ENCODE measurements at places on chromosomes 1 and 21.

- no peak for DNase-seq
Measured at GRCh38 chr1:69567652-69568420, at the start of gene LRRC7. Gene LRRC7 (plus strand): TSS chr1:69567922. CDS start chr1:69568640, 718 bp downstream.

GRCh38 chr1:40921522-40921921 is 58.0 kb upstream of the CTPS1 start:
- DNase-seq: no peak

DNA sequence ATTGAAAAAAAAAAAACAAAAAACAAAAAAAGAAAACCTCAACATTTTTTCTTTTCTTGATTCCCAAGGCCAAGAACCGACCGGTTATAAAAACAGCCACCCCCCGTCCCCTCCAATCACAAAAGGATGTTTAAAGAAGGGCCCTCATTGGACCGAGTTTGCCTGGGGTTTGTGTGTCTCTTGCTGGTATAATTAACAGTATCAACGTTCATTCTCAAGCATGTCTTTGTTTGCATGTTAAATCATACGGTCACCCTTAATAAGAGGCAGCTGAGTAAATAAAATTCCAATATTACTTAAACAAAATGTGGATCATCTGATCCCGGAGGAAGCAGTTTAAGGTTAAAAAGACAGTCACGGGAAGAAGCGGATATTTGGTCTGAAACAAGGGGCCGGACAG is 201.1 kb downstream of the PRDM2 start:
- DNase-seq: no peak

GRCh38 chr1:119367432-119368124 is 1.0 kb upstream of the HAO2 start:
- no peak for DNase-seq

DNA sequence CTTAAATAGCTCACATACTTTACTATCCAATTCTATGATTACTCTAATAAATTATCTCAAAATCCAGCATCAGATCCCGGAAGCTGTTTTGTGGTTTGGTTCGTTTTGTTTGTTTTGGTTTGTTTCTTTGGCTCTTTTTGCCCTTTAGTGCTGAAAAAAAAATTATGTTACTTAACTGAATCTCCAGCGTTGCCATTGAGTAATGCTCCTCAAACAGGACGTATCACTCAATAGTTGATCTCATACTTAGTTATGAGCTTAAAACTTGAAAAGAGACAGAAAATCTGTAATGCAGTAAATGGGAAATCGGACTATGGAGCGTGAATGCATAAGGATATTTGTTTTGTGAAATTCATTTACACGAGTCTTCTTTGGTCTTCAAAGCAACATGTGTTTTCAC is 533.8 kb upstream of the TMPRSS15 start:
- no peak for DNase-seq

- no peak for DNase-seq
Measured at GRCh38 chr1:32406629-32407111, 12.4 kb upstream of the BSDC1 start.
